ENCODE measurements at places on chromosomes 12 and 14.

GRCh38 chr14:45699471-45699870 lies 446.5 kb upstream of the MIS18BP1 start:
- DNase-seq = no peak

DNA sequence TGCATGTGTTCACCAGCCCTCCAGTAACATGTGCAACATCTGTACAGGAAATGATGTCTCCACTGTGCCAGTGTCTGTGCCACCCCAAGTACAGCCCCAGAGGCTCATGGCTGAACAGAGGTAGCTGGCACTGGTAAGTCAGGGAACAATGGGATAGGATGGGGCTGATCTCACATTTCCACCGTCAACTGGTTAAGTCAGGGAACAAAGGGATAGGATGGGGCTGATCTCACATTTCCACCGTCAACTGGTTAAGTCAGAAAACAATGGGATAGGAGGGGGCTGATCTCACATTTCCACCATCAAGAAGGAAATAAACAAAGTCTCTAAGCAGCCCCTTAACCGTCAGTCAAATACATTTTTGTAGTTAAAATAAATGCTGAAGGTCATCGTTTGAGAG lies 246.6 kb downstream of the TMEM132D start:
- no peak for DNase-seq

DNA sequence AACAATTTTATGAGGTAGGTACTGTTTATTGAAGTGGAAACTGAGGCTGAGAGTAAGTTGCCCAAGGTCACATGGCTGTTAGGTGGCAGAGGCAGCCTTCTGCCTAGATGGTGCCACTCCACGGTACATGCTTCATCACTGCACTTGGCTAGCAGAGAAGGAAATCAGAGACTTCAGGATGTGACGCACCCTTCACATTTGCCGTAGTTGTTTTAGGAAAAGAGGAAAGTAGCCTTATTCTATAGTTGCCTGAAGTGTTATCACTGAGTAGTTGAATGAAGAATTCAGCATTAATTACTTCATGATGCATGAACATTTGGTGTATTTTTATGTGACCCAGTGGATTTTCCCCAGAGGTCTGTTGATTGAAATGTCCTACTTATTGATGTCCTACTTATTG lies 55.7 kb downstream of the ERC1 start:
- no peak for DNase-seq

GRCh38 chr14:24240110-24240918 lies 2.1 kb downstream of the TINF2 start:
- no peak for DNase-seq

GRCh38 chr12:43942379-43942778 lies 106.5 kb downstream of the TMEM117 start:
- DNase-seq = no peak

GRCh38 chr14:89566180-89566579 lies 149.1 kb upstream of the FOXN3 start:
- no peak for DNase-seq
